ENCODE measurements at places on chromosomes 6 and 20.

GRCh38 chr20:47202733-47203667 lies 153.5 kb downstream of the ZMYND8 start:
- DNase-seq: no peak

DNA sequence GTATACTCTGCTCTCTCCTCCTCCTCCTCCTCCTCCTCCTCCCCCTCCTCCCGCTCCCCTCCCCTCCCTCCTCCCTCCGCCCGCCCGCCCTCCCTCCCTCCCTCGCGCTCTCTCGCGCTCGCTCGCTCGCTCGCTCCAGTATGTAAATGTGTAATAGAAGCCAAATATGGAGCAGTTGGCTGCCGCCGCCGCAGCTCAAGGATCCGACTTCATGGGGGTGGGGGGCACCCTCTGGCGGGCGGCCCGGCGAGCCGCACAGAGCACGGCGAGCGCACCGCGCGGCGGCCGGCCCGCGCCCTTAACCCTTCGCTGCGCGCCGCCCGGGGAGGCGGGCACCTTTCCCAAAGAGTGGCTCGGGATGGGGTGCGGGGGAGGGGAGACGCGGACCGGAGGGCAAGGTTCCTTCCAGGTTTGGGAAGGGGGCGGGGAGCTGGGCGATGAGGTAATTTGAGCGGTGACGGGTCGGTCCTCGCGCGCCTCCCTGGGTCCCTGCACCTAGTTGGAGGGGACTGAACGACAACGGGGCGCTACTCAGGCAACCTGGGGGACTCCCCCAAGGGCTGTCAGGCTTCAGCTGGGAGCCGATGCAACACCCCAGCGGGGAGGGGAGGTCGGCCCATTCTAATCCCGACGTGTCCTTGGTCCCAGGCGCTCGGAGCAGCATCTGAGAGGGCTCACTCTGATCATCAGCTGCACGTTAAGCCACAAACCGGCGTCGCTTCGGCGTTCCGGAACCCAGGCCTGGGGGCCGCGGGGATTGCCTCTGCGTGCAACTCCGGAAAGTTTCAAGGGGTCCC lies 409 bp upstream of the ATXN1 start:
- DNase-seq: peak; percentile 93

DNA sequence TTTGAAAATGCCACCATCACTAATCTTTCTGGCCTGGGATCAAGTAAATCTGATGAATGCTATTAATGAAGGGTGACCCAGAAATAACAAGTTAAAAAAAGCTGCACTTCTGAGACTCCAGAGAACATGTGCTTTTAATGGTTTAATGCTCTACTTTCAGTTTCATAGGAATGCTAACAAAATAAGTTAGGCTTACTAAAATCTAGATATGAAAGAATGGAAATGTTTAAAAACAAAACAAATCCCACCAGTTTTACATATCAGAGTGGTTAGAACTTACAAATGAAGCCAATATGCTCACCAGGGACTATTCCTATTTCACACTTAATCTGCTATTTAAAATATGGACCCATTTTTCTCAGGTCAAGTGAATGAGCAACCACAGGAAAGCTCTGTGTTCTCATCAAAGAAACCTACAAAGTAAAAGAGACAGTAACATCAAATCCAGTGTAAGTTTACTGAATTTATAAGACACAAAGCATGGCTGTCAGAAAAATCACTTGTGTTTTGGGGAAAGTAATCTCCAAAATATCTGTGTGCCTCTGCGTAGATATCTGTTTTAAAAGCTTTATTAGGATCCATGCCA lies 40.3 kb downstream of the FYN start:
- DNase-seq: no peak

DNA sequence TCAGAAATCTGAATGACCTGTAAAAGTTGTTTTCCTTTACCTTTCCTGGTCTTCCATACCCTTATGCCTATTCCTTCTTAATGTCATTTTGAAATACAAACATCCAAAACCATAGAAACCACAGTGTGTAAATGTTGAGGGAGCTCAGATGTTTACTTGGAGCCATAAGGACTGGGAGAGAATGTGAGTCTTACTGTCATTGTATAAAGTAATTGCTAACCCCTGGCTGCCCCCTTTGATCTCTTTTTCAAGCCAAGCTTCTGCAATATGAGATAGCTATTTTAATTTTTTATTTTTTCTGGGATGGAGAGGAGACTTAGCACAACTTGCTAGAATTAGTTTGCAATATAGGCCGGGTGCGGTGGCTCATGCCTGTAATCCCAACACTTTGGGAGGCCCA lies 124.4 kb upstream of the AKIRIN2 start:
- DNase-seq: no peak

DNA sequence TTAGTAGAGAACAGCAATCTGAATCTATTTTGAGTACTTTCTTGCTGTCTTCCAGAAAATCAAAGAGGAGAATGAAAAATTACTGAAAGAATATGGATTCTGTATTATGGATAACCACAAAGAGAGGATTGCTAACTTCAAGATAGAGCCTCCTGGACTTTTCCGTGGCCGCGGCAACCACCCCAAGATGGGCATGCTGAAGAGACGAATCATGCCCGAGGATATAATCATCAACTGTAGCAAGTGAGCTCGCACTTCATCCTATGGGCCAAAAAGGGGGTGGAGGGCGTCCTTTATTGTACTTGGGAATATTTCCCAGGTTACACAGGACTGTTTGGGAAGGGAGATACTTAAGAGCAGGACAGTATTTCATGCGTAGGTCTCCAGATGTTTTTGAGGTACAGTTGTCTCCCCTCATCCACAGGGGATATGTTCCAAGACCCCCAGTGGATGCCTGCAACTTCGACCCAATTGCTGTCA lies 37.3 kb upstream of the PLCG1 start:
- no peak for DNase-seq

- no peak for DNase-seq
Observed at GRCh38 chr6:51893366-51893765, 194.0 kb downstream of the PKHD1 start.

DNA sequence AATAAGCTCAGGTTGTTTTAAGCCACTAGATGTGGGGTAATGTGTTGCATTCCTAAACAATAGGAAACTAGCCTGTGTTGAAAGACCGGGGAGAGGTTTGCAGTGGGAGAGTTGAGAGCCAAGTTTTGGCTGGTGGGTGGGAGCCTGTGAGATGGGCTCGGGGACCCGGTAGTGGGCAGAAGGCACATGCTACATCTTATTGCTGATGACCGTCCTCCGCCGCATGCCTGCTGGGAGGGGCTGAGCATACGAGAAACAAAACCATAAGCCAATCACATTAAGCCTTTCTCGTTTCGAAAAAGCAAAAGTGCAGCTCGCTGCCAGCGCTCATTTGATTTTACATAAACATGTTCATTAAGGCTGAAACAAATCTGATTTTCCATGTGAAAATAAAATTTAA lies 57.4 kb upstream of the MPC1 start:
- DNase-seq: no peak

- no peak for DNase-seq
Observed at GRCh38 chr6:39209360-39209811, 19.9 kb downstream of the KCNK5 start.

- DNase-seq: no peak
Observed at GRCh38 chr6:136228814-136229213, 21.3 kb downstream of the MTFR2 start.

DNA sequence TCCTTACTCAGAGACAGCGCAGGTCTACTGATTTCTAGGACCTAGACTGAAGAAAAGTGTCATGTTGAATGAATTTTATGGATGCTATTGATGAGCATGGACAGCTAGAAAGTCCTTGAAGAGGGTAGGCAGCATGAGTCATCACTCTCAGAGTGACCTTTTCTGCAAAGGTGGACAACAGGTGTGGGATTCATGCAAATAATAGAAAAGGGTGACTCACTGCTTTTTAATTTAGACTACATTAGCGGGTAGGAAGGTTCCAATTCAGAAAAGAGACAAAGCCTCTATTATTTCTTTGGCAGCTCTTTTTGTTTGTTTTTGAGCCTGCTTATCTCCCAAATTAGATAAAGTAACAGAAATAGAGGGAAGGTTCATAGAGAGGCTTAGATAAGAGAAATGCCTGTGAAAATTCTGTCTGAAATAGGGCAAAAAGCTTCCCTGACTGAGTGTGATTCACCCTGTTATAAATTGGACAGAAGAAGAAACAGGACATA lies 191.4 kb downstream of the TENT5A start:
- DNase-seq: peak; percentile 68

- DNase-seq: no peak
Observed at GRCh38 chr6:110558575-110558974, 82.2 kb upstream of the SLC22A16 start.

GRCh38 chr6:53044071-53044470 lies 21.1 kb upstream of the FBXO9 start:
- DNase-seq: no peak

GRCh38 chr6:7846966-7847818 lies 63.4 kb downstream of the TXNDC5 start:
- DNase-seq: no peak

GRCh38 chr20:43538878-43539700 lies 19.7 kb upstream of the SGK2 start:
- no peak for DNase-seq

GRCh38 chr6:6851059-6851948 lies 256.5 kb upstream of the RREB1 start:
- no peak for DNase-seq

DNA sequence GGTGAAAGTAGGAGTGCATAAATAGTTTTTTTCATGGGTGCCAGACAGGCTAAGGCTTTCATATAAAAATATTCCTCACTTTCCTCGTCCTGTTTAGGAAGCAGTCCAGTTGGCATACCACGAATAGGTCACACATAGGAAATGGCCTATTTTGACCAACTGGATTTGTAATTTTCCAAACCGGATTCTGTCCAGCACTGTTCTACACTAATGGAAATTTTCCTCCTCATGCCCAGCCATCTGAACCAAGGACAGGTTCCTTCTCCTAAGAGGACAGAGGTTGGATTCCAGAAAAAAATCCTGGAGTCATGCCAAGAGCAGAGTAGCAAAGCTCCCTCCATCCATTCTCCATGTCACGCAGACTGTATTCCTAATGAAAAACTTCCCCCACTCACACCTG lies 43.1 kb downstream of the PANK2 start:
- DNase-seq: no peak
